Glomerular endothelial cell (primary cell): ENCODE measurements at places on chromosomes 6 and 20. TPM values are rescaled to one million over a fixed set of nuclear protein-coding genes. Genes with fewer than 3 reads are reported as not detected.

- DNase-seq, result no peak
Observed at GRCh38 chr6:34617231-34617630, 61.1 kb upstream of the SPDEF start.

DNA sequence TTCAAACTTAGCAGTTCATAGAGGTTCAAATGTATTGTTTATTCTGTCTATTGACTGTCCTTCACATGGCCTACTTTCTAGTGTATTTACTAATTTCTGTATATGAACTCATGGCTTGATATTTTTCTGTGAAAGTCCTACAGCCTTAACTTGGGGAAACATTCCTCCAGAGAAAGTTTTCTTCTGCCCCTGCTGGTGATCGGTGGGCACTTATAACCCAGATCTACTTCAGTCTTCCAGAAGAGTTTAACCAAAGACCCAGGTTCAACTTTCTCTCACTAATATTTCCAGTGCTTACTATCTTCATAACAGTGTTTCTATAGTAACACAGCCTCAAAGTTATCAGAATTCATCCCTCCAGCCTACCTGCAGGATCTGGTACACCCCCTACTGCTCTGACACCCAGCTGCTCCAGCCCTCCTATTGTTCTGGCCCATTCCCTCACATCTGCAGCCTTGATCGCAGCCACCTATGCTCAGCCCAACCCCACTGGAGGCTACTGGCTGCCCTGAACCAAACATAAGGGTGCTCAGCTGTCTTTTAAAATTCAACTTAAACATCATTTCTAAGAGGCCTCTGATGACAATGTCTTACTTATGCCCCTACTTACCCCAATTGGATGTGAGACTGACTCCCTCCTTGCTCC lies 72.3 kb downstream of the TBX18 start:
- no peak for DNase-seq

DNA sequence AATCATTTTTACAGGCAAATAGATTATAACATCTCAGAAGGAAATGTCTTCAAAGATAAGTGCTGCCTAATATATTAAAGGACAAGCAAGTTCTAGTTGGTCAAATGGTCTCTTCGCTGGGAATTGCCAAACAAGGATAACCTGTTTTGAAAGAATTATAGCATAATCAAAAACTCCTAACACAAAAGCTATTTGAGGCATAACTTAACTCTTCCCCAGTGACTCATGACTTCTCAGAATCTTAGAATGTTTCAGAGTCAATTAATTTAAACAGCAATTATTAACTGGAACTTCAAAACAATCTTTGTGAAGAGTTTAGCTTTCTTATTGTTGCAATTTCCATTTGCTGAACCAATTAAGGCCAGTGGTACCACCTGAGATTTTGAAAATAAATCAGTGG lies 126.6 kb downstream of the MTFR2 start:
- no peak for DNase-seq

DNA sequence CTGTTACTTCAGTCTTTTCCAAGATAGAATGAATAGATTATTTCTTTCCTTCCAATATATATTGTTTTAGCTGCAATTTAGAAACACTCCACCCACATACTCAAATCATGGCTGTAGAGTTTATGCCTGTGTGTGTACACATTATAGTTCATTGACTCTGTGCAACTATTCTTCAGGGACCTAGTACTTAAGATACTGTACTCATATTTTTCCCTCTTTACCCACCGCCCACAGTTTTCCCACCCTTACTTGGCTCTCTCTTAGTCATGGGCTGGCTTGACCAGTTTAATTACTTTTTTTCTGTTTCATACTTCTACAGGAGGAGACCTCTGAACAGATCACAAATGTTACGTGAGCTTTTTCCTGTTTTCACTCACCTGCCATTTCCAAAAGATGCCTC lies 30.4 kb downstream of the C6orf89 start:
- no peak for DNase-seq

DNA sequence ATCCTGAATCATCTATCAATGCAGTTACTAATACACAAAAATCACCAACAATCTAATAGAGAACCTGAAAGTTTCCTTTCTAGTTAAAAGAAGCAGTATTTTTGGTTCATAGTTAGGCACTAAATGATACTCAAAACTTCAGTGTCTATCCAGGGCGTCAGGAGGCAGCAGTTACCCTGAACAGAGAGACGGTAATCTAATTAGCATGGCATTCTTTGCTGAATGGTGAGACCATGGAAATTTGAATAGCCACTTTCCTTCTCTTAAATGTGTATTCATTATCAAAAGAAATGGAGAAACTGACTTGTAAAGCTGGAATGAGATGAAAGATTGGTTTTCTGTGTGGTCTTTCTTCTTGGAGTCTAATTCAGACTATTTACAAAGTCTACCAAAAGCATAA lies 146.6 kb upstream of the BMP5 start:
- no peak for DNase-seq

DNA sequence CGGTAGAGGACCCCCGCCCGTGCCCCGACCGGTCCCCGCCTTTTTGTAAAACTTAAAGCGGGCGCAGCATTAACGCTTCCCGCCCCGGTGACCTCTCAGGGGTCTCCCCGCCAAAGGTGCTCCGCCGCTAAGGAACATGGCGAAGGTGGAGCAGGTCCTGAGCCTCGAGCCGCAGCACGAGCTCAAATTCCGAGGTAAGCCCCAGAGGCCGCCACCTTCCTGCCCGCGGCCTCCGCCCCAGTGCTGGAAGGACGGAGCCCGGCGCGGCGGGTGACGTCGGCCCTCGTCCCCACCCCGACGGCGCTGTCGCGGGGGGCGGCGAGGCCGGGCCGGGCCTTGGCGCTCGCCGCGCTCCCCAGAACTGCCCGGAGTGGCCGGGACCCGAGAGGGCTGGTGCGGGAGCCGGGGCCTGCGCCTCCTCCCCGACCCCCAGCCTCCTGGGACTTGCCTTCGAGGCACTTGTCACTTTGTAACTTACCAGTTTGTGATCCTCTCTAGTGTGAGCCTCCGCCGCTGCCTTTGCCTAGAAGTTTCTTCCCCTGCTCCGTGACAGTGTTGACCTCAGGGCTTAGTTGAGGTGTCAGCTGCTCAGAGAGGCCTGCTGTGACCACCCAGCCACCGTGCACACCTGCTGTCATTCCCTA lies 417 bp downstream of the VAPB start:
- no peak for DNase-seq

- DNase-seq, result no peak
Observed at GRCh38 chr6:39935241-39935640, 979 bp upstream of the MOCS1 start.

DNA sequence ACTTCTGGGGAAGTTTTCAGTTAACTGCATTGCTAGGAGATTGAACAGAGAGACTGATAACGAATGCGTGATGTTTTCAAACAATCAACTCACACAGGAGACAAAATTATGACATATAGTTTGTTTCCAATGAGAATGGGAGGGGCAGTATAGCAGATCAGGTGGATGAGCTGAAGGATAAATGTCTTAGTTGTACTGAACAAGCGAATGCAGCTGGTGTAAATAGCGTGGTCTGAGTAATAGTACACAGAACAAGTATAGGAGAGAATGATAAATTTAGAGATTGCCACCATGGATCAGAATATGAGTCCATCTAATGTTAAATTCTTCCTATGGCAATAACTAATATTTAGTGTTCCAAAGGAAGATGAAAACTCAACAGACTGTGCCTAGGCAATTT lies 858.6 kb downstream of the EYS start:
- no peak for DNase-seq

BMP5 gene
- not detected in 2 replicates for total RNA-seq

PMEPA1 gene
- 11.9 and 16.2 TPM in 2 replicates for total RNA-seq

CPNE5 gene
- total RNA-seq, result 5.0 and 25.7 TPM in 2 replicates

MAP1LC3A gene
- total RNA-seq, result 77.5 and 97.0 TPM in 2 replicates

LRRC73 gene
- 0.12 TPM in 1 of 2 replicates, not detected in the other for total RNA-seq

SULF2 gene
- total RNA-seq, result 1,114 and 1,185 TPM in 2 replicates
